ENCODE measurements at places on chromosomes 11 and 22. TPM values are rescaled to one million over a fixed set of nuclear protein-coding genes. Genes with fewer than 3 reads are reported as not detected.

BACE1 gene
- 22.7 TPM for total RNA-seq

CCDC188 gene
- 0.84 TPM for total RNA-seq

TREH gene
- total RNA-seq, result not detected

DNA sequence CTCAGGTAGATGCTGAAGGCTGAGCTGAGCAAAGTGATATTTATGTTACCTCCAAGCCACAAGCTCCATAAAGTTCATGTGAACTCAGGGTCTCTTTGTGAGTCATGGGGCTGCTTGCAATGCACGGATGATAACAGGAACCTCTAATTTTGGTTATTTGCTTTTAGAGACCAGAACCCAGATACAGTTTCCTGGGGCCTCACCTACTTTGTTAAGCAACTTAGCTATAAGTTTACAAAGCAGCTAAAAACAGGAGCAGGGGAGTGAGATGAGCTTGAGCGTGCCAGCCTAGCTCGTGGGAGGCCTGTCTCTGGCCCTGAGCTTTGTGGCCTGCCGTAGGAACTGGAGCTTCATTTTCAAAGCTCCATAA lies 29.2 kb downstream of the SREBF2 start:
- H3K4me3 ChIP-seq, result no peak overlapping the region
- H3K4me1 ChIP-seq, result peaks cover 7% of the 10 kb centered on the region
- H3K27me3 ChIP-seq, result no peaks in the 10 kb centered on the region
- H3K36me3 ChIP-seq, result no peaks in the 10 kb centered on the region
- no peak overlapping the region for H3K27ac ChIP-seq

DNA sequence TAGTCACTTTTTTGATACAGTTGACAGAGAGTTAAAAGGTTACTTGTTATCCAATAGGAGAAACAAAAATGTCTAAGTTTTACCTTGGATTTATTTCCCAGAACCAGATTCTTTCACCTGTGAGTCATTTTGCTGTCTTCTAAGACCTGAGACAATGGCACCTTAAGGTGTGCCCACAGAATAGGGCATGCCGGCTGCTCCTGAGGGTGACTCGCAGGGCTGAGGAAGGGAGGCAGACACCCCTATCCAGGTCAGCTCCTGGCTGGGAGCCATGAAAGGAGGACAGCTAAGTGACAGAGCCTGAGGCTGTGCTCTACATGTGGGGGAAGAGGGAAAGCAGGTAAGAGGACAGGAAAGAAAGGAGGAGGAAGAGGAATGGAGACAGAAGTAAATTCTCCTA lies 67.8 kb downstream of the RASSF10 start:
- H3K27ac ChIP-seq, result no peak overlapping the region
- 0 out of 2 replicates have a peak, but pooled peaks cover 12% of the 10 kb centered on the region for H3K27me3 ChIP-seq
- no peaks in the 10 kb centered on the region for H3K36me3 ChIP-seq
- DNase-seq, result no peak
- peaks cover 11% of the 10 kb centered on the region for H3K4me1 ChIP-seq

DNA sequence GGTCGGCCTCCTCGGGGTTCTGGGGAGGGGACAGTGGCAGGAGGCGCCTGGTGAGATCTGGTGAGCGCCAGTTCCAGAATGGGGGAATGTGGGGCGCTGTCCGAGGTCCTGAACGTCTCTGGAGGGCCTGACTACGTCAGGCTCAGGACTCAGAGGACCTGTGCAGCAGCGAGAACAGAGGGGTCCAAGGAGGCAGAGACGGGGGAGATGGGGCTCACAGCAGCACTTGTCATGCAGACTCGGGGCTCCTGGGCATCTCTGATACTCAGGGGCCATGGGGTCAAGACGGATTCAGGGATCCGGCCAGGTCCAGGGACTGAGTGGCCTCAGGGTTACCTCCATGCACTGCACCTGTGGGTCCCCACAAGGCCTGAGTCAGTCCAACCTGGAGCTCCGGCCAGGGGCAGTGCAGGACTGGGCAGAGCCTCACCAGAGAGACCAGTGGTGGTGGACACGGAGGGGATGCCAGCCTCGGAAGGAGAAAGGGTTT lies 92.2 kb downstream of the BRD1 start:
- H3K4me1 ChIP-seq, result no peaks in the 10 kb centered on the region
- H3K36me3 ChIP-seq, result no peaks in the 10 kb centered on the region
- DNase-seq, result peak; percentile 46
- H3K27me3 ChIP-seq, result peaks cover 9% of the 10 kb centered on the region
- no peak overlapping the region for H3K4me3 ChIP-seq
